Fibroblast of pulmonary artery (primary cell): ENCODE measurements at places on chromosomes 4 and X.
A peak's percentile ranks its signal among the peaks of the same experiment; 100 is the strongest.

GRCh38 chr4:69532125-69532524 is 36.4 kb upstream of the UGT2B4 start:
- no peak for DNase-seq

- peak; percentile 68 for DNase-seq
Observed at GRCh38 chr4:95693594-95693993, 144.8 kb upstream of the UNC5C start.

DNA sequence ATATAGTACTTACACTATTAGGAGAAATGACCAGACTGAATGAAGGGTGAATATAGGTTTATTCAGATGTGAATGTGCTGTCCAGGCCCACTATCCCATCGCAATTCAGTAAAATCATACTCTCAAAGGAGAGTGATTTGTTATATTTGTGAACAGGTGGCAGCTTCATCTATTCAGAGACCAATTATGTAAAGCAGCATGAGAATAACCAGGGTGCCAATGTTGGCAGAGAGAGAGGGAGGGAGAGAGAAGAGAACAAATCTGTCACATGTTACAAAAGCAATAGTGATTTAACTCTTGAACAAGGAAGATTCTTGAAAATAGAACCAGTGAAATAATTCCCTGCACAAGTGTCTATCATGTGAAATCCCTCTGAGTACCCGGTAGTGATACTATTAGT is 38.9 kb upstream of the TLL1 start:
- no peak for DNase-seq

DNA sequence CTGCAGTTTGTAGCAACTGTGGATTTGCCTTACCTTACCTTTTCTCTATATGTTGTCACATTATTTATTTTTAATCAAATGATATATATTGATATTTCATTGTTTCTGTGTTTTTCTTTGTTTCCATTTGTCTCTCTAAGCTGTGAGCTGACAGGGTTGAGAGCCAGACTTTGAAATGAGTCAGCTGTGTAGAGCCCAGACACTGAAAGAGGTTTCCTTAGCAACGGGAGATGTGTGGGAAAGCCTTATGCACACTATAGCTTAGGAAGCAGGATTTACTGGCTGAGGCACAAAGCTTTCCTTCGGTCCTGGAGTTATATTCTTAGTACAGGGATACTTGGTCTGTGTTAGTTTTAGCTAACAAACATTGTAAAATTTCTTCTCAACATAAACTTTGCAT is 192.2 kb downstream of the FGF13 start:
- no peak for DNase-seq

GRCh38 chr4:168737806-168738172 is 240.9 kb downstream of the PALLD start:
- no peak for DNase-seq

DNA sequence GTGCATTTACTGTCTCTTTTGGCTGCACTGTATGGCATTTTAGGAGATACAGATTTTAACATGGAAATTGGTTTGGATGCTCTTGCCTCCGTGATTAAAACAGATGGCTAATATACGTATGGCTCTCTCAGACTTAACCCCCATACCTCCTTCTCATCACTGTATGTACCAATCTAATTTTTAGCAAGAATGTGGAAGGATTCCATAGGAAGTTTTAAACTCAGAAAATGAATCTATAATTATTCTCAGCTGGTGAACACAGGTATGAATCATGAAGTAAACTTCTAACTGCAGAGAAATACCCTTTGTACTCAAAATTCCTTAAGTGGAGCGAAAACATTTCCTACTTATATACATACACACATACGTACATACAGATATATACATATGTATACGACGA is 210.5 kb upstream of the NEIL3 start:
- no peak for DNase-seq

DNA sequence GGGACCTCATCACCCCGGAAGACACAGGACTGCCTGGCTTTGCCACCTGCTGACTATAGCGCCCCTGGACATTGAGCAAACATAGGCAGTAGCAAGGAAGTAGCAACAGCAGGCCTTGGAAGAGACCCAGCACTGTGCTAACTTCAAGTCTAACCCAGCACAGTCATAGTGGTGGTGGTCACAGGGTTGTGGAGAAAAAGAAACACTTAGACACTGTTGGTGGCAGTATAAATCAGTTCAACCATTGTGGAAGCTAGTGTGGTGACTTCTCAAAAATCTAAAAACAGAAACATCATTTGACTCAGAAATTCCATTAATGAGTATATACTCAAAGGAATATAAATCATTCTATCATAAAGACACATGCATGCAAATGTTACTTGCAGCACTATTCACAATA is 874.0 kb upstream of the EPHA5 start:
- DNase-seq: no peak

- DNase-seq: no peak
Observed at GRCh38 chrX:4830880-4831557, 1117.6 kb upstream of the PRKX start.

DNA sequence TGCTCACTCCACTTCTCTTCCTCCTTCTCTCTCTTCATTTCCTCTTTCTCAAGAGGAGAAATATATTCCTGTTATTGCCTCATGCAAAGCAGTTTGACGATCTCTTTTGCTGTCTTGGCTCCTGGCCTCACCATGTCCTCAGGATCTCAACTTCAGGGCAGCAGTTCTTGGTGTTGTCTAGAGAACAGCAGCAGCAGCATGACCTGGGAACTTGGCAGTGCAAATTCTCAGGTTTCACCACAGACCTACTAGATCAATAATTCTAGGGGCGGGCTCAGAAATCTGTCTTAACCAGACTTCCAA is 193.4 kb upstream of the EDNRA start:
- peak; percentile 51 for DNase-seq

DNA sequence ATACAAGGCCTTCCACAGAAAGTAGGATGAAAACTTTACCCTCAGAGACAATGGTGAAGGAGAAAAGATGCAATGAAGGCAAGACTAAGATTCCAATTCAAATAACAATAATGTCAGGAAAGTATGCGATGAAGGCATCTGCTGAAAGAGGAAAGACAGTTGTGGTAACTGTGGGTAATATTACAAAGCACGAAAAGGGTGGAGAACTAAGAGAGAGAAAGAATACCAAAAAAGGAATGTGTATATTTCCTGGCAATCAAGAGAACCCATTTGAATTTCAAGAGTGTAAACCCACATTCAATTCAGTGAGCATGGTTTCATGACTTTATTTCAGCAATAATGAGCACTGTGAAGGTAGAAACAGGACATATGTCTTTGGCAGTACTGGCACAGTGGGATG is 225.5 kb downstream of the PALLD start:
- DNase-seq: peak; percentile 21

- DNase-seq: peak; percentile 99
Observed at GRCh38 chr4:120052856-120053255, 13.8 kb downstream of the MAD2L1 start.

DNA sequence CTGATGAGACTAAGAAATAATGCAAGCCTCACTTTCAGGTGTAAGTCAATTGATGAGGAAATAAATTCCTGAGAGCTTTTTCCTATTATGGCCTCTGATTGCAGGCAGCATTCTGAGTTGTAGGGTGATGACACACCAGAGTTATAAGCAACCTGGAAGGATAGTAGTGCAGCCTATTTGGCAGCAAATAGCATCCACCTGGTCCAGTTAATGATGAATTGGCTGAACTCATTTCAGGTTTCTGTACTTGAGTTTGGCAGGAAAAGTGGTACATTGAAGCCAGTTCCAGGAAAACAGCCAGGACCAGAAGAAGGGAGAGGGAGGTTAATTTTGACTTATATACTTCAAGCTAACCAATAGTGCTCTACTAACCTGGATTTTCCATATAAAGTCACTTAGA is 316.8 kb downstream of the NAF1 start:
- no peak for DNase-seq
